ENCODE measurements at places on chromosomes 6 and 20. TPM values are rescaled to one million over a fixed set of nuclear protein-coding genes. Genes with fewer than 3 reads are reported as not detected.
A peak's percentile ranks its signal among the peaks of the same experiment; 100 is the strongest.

Gene SIRPB2
- 1.3 TPM for total RNA-seq

Gene HDGFL1
- total RNA-seq: not detected

Gene ZNF165
- total RNA-seq: 0.17 TPM

Gene SLC26A8
- under 0.01 TPM for total RNA-seq

Gene EEF1A2
- 5.0 TPM for total RNA-seq

Gene WFDC12
- total RNA-seq: not detected

Gene MAPK13
- 5.6 TPM for total RNA-seq

Gene ANKRD6
- 13.6 TPM for total RNA-seq

- peak; percentile 57 for DNase-seq
Measured at GRCh38 chr6:26199773-26200764, 112.8 kb downstream of the HFE start.

GRCh38 chr20:51528263-51529027 lies 14.1 kb downstream of the NFATC2 start:
- DNase-seq: no peak

- DNase-seq: peak; percentile 64
Measured at GRCh38 chr6:75791881-75792280, 42.8 kb downstream of the MYO6 start.

- peak; percentile 80 for DNase-seq
Measured at GRCh38 chr20:18224968-18225568, 63.3 kb upstream of the ZNF133 start.

DNA sequence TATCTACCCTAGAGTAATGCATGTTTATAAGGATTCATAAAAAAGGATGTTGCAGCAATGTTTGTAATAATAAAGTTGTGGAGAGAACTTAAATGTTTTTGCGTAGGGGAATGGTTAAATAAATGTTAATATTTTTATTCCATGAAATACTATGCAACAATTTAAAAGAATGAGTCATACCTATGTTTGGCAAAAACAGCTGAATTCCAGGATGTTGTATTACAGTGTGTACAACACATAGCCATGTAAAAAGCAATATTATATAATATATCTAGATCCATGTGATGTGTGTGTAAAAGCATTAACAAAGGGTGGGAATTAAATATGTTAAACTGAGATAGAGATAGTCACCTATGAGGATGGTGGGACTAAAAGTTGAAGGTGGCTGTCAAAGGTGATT lies 21.1 kb upstream of the PKIB start:
- no peak for DNase-seq

DNA sequence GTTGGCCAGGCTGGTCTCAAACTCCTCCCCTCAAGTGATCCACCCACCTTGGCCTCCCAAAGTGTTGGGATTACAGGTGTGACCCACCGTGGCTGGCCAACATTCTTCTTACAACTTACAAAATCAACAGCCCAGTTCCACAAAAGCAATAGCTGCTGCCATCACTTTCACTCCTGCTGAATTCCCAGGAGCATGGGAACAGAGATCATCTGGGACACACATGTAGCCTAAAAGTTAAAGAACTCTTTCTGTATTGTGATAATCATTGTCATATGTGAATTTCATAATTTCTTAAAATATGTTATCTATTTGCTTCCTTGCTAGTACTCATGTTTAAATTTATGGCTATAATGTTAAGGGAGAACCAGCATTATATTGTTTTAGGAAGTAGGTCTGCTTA lies 51.7 kb downstream of the NCOA6 start:
- DNase-seq: no peak

DNA sequence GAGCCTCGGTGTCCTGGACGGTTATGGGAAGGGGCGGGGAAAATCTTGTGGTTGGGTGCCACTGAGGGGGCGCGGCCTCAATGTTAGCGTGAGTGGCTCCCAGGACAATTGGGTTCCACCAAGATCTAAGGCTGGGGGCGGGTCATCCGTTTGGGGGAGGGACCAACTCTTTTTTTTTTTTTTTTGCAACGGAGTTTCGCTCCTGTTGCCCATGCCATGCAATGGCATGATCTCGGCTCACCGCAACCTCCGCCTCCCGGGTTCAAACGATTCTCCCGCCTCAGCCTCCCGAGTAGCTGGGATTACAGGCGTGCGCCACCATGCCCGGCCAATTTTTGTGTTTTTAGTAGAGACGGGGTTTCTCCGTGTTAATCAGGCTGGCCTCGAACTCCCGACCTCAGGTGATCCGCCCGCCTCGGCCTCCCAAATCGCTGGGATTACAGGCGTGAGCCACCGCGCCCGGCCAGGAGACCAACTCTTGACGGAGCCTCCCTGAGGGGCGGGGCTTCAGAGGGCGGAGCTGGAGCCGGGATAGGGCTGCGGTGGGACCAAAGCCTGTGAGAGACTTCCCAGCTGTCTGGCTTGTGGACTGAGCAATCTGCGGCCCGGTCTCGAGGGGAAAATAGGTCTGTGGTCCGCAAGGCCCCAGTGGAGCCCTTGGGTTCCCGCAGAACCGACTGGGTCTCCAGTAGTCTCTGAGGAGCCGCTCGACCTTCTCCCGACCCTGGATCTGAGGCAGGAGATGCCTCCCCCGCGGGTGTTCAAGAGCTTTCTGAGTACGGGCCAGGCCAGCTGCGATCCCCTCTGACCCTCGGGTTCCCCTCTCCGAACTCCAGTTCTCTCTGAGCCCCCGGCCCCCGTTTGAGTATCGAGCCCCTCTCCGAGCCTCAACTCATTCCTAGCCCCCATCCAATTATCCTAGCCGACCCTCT lies 1.1 kb downstream of the SPAG4 start:
- peak; percentile 89 for DNase-seq

DNA sequence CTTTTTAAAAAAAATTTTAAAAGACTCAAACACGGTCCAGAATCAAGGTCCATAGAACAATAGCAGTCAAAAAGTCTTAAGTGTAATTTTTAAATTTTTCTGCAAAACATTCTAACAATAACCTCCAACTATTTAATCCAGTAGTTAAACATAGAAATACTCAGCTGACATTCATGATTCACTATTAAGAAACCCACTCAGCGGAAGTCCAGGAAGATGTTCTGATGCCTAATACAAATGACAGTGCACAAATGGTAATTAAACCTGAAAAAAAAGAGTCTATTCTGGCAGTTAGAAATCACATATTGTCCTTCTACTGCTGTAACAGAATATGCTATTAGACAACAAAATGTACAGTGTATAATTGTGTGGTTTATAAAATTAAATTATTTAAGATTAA lies 128.2 kb upstream of the BMP5 start:
- no peak for DNase-seq

DNA sequence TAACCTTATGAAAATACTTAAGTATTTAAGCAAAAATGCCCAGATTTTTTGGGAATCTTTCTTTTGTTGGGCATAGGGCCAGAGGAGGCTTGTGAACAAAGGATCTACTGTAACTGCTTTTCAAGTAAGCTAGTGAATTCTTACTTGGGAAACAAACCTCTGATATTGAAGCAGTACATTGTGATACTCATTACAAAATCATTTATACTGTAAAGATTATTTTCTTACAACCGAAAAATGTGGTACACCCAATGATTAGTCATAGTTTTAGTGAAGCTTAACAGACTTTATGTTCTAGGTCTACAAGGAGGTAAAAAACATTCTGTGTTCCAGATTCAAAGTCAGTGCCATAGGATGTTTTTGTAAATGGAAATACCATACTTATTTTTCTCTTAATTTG lies 272.9 kb upstream of the KCNQ5 start:
- no peak for DNase-seq

DNA sequence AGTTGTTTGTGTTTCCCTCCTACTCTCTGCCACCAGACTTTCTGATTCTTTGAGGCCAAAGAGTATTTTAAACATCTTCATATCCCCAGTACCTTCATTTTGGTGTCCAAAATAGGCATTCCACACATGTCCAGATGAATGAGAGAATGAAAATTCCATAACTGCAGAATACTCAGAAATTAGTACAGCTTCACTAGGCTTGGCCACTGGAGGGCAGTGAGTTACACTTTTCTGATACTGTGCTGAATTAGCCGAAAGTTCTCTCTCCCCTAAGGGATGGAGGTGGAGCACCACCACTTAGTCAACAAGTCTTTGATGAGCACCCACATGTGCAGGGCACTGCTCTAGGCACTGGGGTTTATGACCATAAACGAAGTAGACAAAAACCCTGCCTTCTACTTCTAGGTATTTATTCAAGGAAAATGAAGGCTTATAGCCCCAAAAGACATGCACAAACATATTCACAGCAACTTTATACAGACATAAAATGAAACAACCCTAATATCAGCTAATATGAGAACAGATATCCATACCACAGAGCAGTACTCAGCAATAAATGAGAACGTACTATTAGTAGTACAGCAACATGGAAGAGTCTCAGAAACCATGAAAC lies 46.1 kb upstream of the TMEM217 start:
- DNase-seq: peak; percentile 64

- DNase-seq: no peak
Measured at GRCh38 chr6:397604-398003, 6.1 kb downstream of the IRF4 start.

GRCh38 chr6:19857139-19857538 lies 20.0 kb downstream of the ID4 start:
- DNase-seq: no peak

DNA sequence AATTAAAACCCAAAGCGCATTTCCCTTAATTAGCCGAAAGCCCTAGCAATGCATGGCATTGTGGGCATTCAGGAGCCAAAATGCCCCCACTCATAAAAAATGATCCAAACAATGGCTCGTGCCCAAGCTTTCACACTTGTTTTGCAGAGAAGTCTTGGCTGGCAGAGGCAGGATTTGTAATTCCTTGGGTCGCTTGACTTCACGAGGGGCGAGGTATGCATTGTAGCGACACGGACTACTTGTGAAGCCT lies 613 bp upstream of the SASH1 start:
- no peak for DNase-seq

GRCh38 chr20:51461306-51461705 lies 81.2 kb downstream of the NFATC2 start:
- DNase-seq: no peak

DNA sequence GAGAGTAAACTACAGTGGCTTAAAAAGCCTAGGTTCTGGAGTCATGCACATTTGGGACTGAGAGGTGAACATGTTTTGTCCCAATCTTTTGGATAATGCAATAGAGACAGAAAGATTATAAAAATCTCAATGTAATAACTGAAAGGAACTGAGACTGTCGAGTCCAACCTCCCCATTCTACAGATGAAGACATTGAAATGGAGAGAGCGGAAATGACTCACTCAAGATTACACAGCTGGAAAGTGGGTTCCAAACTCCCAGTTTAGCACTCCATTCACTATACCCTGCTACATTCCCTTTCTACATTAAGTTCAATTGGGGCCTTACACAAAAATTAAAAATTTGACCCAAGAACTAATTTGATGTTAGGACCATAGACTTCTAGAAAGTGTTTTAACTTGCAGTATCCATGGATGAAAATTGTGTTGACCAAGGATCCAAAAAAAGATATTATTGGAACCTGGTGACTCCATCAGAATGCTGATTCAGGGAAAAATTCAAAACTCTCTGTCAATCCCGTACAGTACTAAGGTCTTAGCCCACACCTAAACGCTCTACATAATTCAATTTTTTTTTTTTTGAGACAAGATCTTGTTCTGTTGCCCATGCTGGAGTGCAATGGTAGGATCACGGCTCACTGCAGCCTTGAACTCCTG lies 1.5 kb upstream of the ILRUN start:
- no peak for DNase-seq

DNA sequence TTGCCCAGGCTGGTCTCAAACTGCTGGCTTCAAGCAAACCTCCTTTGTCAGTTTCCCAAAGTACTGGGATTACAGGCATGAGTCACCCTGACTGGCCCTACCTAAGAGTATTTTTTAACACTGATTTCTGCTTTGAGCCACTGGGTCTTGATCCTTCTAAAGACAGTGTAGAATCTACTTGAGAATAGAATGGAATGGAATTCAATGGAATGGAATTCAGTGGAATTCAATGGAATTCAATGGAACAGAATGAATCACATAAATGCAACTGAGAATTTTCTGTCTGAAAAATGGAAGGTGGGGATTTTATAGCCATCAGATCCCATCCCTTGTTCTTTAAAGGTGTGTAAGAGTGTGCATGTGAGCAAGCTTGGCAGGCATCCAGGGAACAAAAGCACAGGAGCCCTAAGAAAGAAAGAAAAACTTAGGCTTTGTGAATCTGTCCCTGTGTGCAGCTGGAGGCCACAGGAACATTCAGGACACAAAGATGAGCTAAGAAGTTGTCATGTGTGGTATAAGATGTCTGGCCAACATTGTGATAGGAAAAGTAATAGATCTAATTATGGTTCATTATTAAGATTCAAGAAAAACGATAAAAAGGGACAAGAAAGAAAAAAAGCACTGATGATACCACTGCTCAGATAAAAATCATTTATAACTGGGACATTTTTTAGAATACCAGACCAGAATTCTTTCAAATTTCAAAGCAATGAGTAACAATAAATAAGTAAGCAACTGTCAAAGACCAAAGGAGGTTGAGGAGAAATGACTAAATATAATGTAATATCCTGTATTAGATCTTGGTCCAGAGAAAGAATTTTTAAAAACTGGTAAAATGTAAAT lies 681.0 kb upstream of the GJE1 start:
- peak; percentile 44 for DNase-seq

DNA sequence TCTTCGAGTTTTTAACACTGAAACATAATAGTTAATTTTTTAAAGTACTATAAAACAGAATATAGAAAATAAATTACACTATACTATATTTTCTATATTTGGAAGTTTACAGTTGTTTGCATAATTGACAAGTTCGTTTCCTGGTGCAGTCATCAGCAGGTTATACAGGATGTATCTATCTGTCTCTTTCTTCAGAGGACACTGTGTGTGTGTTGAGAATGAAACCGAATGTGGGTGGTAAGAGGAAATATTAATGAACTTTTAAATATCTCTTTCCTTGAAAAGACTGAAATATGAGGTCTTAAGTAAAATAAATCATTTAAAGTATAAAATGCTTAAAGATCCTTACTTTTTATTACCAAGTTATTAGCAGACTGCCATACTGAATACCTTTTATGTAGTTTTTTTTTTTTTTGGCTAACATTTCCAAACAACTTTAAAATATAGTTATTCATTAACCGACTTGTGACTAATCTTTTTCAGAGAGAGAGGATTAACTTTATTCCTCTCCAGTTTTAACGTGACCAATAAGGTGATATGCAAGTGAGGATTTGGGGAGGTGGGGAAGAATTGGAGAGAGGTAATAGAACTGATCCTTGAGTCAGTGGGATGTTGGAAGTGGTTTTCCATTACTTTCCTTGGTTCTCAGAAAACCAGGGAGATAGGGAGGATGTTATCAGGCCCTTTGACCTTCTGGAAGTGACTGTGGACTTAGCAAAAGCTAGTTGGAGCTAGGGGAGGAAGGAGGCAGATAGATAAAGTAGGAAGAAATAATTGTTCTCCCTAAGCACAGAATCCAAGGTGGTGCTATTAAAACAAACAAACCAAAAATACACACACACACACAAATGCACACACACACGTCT lies 380.0 kb upstream of the FLRT3 start:
- DNase-seq: no peak

GRCh38 chr6:118333772-118334171 lies 214.3 kb upstream of the PLN start:
- no peak for DNase-seq

GRCh38 chr20:5072756-5073659 lies 46.8 kb downstream of the PCNA start:
- peak; percentile 20 for DNase-seq
